Stimulated activated CD8-positive, alpha-beta memory T cell treated with anti-CD3 and anti-CD28 coated beads, Interleukin-7, amount 100 ng/mL, for 1 hour (primary cell): ENCODE measurements at places on chromosomes 7 and 10.

GRCh38 chr10:95391581-95392216 lies 100.9 kb upstream of the PDLIM1 start:
- DNase-seq = no peak

- no peak for DNase-seq
These were observed 141.9 kb downstream of the ADK start for GRCh38 chr10:74292871-74293427.

GRCh38 chr10:22570234-22570633 lies 144.1 kb downstream of the PIP4K2A start:
- DNase-seq = no peak

DNA sequence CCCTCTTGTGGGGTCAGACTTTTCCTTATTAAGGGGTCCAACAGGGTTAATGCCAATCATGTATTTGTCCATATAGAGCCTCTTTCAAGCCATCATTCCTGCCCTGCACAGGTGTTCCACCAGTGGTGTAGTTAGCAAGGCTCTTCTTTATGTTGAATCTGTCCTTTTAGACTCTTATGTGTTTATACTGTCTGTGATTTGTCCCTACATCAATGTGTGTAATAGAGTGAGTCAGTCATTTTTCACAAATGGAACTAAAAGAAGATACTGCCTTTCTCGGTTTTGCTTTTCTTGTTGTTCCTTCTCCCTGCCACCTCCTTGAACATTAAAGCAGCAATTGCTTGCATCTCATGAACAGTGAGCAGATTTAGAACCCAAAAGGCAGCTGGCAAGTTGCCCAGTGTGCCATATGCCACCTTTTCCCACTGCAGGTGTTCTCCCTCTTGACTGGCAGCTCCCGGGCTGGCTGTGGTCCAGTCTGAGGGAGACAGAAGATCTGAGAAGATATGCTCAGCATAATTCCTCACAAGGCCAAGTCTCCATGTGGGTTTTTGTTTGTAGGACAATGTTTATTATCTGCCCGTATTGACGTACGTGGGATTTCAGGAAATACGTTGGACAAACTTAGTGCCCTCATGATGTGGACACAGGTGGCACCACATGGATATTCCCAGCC lies 154.1 kb downstream of the LHFPL3 start:
- no peak for DNase-seq

DNA sequence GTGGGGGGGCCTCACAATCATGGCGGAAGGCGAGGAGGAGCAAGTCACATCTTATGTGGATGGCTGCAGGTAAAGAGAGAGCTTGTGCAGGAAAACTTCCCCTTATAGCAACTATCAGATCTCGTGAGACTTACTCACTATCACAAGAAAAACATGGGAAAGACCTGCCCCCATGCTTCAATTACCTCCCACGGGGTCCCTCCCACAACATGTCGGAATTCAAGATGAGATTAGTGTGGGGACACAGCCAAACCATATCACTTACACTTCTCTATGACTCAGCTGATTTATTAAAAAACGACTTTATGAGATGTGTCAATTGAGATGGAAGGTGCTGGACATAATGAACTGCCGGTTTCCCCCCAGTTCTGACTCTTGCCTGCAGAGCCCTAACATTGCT lies 23.8 kb upstream of the CHN2 start:
- DNase-seq = no peak

DNA sequence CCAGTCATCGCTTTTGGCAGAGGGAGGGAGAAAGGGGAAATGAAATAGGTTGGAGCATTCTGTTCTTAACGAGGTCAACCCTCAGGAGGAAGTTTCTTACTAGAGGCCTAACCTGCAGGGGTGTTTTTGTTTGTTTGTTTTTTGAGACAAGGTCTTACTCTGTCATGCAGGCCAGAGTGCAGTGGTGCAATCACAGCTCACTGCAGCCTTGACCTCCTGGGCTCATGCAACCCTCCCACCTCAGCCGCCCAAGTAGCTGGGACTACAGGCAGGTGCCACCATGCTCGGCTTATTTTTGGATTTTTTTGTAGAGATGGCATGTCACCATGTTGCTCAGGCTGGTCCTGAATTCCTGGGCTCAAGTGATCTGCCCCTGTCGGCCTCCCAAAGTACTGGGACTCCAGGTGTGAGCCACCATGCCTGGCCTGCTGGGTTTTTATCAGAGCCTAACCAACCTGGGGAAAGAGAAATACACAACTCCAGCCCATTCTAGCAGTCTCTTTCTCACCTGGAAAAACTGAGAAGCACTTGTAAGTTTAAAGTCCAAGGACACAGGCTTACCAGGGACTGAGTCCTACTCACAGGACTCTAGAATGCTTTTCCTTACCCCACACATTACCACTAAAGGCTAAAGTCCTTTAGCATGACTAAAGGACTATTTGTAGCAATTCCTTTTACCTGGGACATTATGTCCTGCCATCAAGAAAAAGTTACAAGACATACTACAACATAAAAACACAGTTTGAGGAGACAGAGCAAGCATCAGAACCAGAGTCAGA lies 101.0 kb upstream of the EGFR start:
- no peak for DNase-seq

DNA sequence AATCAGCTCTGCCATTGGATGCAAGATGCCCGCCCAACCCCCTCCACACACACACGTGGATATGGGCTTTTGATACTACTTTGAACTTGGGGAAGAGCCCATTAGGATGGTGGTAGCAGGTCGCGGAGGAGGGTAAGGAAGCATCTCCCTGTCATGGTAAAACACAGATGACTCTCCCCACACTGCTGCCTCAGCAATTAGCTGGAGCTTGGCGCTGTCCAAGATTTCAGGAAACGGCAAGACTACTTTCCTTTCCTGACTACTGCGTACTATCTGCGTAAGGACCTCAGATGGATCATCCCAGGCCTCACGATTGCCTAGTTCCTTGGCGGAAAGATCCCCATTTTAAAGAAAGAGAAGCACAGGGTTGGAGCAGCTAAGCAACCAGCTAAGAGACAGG lies 134.3 kb downstream of the C10orf90 start:
- DNase-seq = no peak

- no peak for DNase-seq
These were observed 23.8 kb upstream of the AHR start for GRCh38 chr7:17274551-17275245.

- DNase-seq = no peak
These were observed 233.1 kb upstream of the TCF7L2 start for GRCh38 chr10:112716924-112717413.

GRCh38 chr7:140601566-140602174 lies 38.9 kb downstream of the DENND2A start:
- no peak for DNase-seq

DNA sequence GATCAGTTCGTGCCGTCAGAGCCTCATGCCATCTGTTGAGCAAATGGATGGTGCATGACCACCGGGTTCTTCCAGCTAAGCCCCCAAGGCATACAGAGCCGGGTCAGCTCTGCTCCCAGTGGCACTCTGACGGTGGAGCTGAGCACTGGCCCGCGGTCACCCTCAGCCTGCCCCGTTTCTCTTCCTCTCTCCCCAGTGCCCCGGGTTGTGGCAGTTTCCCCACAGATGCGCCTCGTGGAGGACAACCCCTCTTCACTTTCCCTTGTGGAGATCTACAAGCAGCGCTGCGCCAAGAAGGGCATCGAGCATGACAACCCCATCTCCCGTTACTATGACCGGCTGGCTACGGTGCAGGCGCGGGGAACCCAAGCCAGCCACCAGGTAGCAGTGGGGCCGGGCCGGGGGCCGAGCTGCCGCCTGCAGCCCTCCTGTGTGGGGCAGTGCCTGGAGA lies 129.9 kb downstream of the TRRAP start:
- no peak for DNase-seq
